Naive B cell (primary cell): ENCODE measurements at places on chromosomes 5 and 9.

DNA sequence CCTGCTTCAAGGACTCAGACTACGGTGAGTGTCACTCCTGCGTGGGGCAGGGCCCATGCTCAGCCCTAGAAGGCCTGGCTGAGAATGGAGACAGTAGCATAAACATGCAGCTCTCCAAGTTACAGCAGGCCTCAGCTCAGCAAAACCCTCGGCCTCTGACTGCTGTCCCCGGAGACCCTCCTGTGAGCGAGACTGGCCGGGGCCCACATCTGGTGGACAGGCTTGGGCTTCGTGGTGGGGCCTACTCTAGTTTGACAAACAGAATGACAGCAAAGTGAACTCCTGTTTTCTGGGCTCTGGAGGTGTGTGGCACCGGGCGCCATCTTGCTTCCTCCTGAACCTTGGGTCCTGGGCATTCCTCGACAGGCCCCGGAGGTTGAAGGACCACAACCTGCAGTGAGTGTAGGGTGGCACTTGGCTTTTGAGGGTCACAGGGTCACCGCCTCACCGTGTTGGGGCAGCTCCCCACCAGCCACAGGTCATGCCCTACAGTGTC is 97.5 kb downstream of the PHF2 start:
- no peak for DNase-seq

DNA sequence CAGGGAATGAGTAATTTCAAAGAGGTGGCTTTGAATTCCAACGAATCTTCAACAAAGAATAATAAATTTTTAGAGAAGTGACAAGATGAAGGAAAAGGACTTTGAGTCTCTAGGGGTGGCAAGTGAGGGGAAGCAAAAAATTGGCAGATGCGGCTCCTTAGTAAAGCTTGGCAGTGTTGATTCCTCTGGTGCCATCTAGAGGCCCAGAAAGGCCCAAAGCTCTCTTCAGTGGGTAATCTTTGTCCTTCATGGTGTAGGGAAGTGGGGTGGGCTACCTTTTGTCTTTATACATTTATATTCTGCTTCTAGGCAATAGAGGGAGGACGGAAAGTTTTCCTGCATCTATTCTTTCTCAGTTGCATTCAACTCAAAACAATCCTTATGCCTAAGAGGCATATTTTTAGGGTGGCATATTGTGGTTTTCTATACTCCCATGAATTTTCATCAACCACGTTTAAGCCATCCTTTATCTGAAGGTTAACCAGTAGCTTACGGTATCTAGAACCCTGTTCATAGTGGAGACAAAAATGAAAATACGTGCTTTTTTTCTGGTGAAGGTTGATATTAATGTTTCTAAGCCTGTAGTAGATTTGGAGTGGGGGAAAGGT is 17.5 kb upstream of the ROPN1L start:
- peak; percentile 20 for DNase-seq

GRCh38 chr5:119338326-119338946 is 17.4 kb upstream of the TNFAIP8 start:
- DNase-seq = no peak

DNA sequence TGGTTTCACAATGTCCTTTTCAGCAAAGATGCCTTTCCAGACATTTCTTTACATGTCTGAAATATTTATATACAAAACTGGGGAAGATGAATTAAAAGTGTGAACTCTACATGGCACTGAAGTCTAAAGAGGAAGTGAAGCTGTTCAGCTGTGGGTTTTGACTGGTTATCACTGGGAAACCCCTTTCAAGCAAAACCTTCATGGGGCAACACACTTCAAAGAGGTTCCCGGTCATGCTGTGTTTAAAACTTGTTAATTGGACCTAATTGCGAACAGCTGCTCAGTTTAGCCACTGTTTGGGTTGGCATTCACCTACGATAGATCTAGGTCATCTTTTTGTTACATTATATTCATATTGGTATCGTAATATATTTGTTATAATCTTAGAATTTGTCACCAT is 20.0 kb upstream of the GDNF start:
- no peak for DNase-seq

DNA sequence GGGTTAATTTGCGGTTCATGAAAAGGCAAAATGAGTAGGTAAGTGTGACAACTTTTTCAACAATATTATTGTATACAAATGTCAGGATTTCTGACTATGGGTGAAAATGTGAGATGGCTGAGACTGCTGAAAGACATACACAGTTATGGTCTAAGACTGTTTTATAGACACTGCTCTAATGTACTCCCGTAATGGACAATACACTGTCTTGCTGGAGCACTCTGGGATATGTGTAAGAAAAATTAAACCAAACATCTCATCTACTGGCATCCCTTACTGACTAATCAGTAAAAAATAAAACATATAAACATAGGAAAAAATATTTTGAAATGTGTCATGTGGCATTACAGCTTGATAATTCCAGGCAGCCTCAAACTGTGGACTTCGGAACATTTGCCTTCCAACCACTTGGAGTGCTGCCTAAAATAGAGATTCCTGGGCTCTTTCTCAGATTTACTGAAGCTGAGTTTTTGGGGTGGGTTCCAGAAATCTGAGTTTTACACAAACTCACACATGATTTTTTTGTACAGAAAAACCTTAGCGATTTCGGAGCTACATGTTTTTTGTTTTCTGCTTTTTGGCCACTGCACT is 233.9 kb upstream of the TBCA start:
- no peak for DNase-seq

GRCh38 chr9:136512651-136513071 is 29.8 kb upstream of the SEC16A start:
- DNase-seq = no peak

DNA sequence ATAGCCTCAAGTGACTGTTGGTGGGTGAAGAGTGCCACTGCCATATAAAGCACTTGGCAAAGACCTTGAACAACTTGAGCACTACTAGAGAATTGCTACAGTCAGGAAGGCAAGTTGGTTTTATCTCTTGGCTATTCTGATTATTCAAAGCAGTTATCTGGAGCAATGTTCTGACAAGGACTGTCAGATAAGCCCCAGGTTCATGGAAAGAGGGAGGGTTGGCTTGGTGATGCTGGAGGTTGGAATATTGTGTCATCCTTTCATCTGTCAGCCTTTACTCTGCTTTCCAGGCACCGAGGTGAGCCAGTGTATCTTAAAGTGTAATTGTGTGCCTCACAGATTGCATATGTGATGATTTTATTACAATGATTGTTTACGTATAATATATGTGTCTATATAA is 548.4 kb upstream of the ZNF608 start:
- no peak for DNase-seq

GRCh38 chr5:66307647-66308241 is 163.6 kb downstream of the SREK1 start:
- peak; percentile 36 for DNase-seq

DNA sequence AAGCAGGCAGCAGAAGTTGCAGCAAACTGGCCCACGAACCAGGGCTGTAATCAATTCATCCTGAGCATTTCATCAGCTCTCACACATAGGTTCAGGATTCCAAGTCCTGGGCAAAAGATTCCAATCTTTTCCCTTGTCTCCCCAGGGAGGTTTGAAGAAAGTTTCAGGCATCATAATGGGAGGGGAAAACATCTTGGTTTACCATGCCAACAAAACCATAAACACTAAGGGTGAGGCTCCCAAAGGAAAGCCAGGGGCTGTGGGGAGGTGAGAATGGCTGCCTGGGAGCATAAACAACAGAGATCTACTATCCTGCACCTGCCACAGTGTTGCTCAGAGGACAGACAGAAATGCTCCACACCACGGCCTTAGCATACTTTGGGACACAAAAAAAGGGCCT is 94.6 kb downstream of the SH3TC2 start:
- no peak for DNase-seq

GRCh38 chr5:134458234-134459009 is 46.7 kb upstream of the CDKN2AIPNL start:
- DNase-seq = no peak

DNA sequence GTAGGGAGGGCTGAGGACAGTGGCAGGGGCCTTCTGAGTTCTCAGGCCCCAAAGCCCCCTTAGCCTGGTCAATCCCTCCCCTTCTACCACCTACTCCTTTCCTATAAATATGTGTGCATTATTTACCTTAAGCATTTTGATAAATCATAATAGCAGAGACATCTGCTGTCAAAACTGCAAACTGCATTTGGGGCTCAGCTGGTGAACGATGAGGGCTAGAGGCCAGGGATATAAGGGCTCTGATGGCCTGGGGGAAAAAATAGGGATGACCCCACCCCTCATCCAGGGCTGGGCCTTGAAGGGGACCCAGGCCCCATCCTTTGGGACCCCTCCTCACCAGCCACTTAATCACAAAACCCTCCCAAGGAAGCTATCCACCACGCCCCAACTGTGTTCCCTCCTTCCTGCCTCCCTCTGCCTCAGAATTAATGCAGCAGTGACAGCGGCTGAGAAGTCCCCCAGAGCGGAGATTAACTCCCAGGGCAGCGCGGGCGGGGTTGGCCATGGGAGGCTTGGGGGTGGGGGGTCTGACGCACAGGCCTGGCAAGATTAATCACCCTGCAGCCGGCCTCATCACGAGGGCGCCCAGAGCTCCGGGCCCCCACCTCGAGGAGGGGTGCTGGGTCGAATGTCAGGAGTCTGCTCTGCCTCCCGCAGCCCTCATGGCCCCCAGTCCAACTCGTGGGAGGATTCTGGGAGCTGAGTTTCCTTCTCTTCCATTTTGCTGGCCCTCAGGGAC is 42.1 kb downstream of the CXXC5 start:
- DNase-seq = peak; percentile 40

DNA sequence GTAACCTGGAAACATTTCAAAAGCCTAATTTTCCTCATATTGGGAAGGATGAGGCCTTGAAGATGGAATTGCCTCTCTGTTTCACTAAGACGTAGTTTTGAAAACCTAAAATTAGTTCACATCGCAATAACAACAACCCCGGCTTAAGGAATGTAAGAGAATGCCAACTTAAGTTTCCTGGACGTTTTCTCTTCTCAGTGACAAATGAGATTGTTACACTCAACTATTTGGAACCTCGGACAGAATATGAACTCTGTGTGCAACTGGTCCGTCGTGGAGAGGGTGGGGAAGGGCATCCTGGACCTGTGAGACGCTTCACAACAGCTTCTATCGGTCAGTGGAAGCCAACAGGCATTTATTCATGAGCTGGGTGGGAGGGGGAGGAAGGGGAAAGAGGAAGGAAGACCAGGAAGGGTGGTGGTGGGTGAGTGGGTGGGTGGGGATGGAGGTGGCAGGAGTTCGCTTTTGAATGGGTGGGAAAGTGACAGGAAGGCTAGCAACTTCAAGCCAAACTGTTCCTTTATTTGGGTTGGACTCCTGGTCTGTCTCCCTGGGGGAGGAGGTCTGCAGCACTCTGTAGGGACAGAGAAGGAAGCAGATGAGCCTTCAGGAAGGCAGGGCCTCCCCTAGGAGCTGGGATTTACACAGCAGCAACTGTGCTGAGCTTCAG is 83.4 kb downstream of the TEK start:
- DNase-seq = no peak

DNA sequence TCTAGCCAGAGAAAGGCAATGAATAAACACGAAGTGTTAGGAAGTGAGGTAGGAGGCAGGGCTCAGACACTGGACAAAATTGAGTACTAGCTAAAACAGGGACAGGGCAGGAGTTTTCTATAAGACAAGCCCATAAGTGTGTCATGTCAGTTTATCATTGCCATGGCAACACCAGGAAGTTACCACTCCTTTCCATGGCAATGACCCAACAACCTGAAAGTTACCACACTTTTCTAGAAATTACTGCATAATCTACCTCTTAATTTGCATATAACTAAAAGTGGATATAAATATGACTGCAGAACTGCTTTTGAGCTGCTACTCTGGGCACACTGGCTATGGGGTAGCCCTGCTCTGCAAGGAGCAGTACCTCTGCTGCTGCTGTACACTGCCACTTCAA is 442.5 kb upstream of the COX7C start:
- no peak for DNase-seq

GRCh38 chr9:31519424-31519823 is 865.0 kb upstream of the ACO1 start:
- DNase-seq = no peak

GRCh38 chr9:133536536-133536935 is 2.0 kb downstream of the ADAMTSL2 start:
- DNase-seq = no peak

DNA sequence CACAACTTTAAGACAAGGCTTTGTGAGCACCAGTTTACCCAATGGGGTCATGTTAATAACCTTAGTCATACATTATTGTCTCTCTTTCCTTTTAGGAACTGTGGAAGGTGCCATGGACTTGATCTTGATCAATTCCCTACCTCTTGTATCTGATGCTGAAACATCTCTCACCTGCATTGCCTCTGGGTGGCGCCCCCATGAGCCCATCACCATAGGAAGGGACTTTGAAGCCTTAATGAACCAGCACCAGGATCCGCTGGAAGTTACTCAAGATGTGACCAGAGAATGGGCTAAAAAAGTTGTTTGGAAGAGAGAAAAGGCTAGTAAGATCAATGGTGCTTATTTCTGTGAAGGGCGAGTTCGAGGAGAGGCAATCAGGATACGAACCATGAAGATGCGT is 48.7 kb downstream of the TEK start:
- DNase-seq = no peak

DNA sequence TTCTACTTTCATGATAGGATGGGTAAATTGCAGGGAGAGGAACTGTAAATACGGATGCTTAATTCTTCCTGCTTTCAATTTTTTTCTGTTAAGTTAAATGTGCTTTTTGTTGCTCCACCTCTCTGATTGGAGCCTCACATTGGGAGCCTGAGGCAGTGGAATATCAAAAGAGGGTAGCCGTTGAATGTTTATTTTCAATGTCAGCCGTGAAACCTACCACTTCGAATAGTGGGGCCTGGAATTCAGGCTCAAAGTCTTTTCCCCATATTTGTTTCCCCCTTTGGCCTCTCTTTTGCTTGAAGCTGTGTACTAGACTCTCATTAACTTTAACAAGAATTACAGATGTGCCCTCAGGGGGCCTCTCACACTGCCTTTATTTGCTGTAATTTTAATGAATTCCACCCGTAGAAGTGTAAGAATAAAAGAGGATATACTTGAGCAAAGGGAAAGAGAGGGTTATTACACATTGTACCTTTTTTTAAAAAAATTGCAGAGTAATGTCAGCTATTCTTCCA is 29.0 kb downstream of the PSAT1 start:
- no peak for DNase-seq

- no peak for DNase-seq
These were observed 260.6 kb downstream of the PSAT1 start for GRCh38 chr9:78557540-78557939.

GRCh38 chr5:112174959-112175594 is 244.0 kb downstream of the EPB41L4A start:
- DNase-seq = peak; percentile 31

- no peak for DNase-seq
These were observed 16.4 kb downstream of the LNPEP start for GRCh38 chr5:96952118-96952750.

DNA sequence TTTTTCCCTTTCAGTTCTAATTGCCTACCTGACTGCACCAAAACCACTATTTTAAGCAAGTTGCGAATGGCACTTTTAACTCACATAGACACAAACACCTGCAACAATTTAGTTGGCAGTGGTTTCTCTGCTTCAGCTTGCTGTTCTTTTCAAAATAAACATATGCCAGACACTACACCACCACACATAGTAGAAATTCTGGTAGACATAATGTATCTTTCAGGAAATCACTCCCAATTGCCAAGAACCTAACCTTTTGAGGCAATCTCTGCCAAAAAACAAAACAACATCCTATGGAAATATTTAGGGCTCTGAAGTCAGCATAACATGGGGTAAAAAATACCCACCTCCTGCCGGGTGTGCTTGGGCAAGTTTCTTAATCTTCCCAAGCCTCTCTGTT is 27.7 kb downstream of the GLIS3 start:
- DNase-seq = no peak
